ENCODE measurements at places on chromosomes 2 and 18.
A peak's percentile ranks its signal among the peaks of the same experiment; 100 is the strongest.

- peak; percentile 72 for DNase-seq
Observed at GRCh38 chr2:7825591-7826312, 856.1 kb upstream of the ID2 start.

- DNase-seq, result no peak
Observed at GRCh38 chr18:43572163-43572562, 294.9 kb upstream of the SYT4 start.

- peak; percentile 58 for DNase-seq
Observed at GRCh38 chr18:9516437-9517064, 41.2 kb downstream of the RALBP1 start.

GRCh38 chr18:3153107-3153704, 66.6 kb downstream of the MYOM1 start:
- DNase-seq, result no peak

DNA sequence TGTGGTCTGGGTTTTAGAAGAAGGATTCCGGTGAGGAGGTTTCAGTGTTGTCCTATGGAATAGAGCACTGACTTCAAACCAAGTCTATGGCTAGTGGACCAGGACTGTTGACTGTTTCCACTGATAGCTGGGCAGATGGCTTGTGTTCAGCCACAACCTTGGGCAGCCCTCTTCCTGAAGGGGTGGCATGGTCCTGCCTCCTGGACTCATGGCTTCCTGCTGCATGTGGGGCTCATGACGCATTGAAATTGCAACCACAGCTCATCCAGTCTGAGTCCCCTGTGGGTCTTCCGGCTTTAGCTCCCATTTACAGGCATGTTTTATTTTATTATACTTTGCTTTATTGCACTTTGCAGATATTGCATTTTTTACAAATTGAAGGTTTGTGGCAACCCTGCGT, 105.0 kb downstream of the B3GNT2 start:
- no peak for DNase-seq

DNA sequence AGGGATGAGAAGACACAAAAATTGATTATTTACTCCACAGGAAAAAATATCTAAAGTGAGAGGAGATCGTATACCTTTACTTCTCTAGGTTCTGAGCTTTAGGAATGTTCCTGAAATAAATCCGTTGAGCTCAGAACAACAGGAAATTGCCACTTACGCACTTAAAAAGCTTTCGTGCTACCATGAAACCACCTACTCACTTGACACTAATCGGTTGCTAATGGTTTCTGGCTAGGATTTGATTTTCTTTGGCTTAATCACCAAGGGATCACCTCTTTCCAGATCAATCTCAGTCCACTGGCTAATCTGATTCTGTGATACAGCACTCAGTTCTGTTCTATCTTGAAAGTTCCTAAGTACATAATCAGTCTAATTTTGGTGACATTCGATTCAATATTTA, 419.6 kb downstream of the DLGAP1 start:
- DNase-seq, result no peak

DNA sequence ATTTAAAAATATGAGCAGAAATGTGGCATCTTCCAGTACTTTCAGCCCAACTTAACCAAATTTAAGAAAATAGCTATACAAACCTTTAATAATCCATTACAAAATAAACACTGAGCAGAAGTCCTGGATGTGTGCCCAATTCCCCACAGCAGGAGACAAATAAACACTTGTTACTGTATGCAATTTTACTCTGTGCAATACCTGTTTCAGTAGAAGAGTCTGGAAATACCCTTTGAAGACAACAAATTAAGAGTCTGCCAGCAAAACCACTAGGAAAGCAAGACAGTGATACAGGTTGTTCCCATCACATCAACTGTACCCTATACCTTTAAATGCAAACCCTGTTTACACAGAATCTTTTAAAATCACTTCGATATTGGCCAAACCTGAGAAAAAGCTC, 41.4 kb upstream of the RNU4ATAC start:
- no peak for DNase-seq

Measured in GM10248 (cell line).